ENCODE measurements at places on chromosomes 5 and 9.

GRCh38 chr9:8764051-8764450 lies 964.5 kb upstream of the DMAC1 start:
- DNase-seq: no peak

DNA sequence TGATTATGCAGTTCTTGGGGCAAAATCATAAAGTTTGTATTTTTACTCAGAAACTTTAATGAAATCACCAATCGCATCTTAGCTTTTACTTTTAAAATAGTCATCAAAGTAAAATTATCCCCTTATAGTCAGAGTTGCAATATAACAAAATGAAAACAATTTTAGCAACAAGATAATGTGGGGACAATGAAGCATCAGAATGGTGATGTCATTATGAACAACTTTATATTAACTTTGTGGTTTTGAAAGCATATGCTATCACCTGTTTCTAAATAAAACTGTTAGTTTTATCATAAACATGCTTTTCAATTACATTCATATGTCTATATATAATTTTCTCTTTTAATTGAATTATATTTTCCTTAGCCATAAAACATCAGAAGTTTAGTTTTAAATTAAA lies 856.8 kb downstream of the CDH9 start:
- no peak for DNase-seq

- no peak for DNase-seq
Measured at GRCh38 chr5:126686451-126687126, 85.8 kb downstream of the PHAX start.

- peak; percentile 97 for DNase-seq
Measured at GRCh38 chr9:134434894-134435506, 108.7 kb downstream of the RXRA start.

GRCh38 chr5:149028984-149029383 lies 33.9 kb downstream of the SH3TC2 start:
- no peak for DNase-seq

DNA sequence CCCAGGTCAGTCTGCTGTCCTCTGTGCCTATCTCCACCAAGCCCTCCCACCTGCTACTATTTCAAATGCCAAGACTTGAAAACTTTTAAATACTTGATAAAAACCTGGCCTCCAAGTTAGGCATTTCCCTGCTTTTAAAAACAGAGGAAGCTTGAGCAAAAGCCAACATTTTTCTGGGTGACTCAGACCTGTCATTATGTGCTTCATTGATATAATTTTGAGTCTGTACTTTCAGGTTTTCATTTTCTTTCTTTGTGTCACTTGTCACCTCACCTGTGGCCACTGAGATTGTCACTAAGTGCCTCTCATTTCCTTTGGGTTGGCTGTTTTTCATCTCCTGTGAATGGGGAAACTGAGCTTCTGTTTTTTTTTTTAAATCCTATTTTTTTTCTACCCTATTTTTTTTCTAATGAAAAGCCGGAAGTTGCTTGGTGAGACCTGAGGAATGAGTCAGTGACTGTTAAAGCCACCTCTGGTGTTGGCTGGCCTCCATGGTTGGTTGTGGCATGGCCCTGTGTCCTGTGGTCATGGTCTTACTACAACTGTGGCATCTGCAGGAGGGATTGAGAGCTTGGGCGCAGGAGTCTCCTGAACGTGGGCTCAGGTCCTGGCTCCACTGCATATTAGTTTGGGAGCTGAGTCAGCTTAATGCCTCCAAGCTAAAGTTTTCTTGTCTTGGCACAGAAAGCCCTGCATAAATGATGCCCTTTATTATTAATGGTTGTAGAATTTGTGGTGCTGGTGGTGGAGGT lies 56.7 kb downstream of the ARHGAP26 start:
- peak; percentile 40 for DNase-seq

DNA sequence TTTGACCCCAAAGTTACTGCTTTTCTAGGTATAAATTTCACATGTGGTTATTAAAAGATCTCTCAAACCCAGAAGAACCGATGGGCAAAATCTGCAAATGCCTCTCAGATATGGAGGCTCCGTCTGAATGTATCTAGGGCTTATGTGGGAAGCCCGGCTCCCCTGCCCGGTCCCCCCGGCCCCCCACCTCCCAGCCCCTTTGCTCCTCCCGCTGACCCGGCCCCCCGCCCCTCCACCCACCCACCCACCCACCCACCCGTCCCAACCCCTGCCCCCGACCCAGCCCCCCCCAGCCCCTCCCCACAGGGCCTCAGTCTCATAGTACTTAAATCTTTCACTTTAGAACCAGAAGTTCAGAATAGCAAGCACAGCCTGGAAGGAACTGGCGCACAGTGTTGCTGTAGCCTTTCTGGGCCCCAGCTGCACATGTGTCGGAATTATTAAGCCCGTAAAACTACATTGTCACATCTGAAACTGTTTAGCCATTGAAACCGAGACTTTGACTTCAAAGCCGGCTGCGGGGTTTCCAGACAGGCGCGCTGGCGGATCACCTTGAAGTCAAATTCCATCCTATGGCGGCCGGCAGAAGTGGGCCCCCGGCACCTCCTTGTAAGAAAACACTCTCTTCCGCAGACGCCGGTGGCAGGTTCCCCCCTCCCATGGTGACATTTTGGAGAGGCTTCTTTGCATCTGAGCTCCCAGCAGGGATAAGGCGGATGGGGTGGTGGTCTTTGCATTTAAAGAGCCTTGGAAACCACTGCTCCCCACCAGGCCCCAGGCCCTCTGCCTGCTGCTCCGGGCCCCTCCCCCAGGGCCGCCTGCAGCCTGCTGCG lies 12.8 kb downstream of the NKD2 start:
- no peak for DNase-seq

DNA sequence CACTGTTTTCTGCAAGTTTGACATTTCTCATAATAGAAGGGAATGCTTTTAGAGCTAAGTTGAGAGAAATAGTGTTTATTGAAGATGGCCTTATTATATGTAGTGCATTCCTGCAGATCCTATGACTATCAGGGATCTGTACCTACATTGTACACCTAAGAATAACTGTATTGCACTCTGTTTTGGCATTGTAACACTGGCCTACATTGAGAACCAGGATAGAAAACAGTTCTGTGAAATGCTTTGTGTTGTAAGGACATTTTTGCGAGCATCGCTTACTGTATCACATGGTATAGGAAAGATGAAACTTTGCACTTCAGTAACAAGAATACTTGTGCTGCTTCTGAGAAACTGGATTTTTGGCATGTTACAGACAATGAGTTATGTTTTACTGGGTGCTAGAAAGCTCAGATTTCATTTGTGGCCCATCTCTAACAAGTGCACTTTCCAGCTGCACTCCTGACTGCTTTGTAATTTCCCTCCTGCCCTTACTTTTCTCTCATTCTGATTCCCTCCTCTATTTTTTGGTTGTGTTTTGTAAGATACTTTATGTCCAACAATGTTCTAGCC lies 30.6 kb downstream of the C9orf85 start:
- DNase-seq: no peak

GRCh38 chr9:121782514-121783110 lies 131.2 kb downstream of the DAB2IP start:
- DNase-seq: no peak

GRCh38 chr5:101942321-101942882 lies 353.7 kb downstream of the SLCO4C1 start:
- no peak for DNase-seq

DNA sequence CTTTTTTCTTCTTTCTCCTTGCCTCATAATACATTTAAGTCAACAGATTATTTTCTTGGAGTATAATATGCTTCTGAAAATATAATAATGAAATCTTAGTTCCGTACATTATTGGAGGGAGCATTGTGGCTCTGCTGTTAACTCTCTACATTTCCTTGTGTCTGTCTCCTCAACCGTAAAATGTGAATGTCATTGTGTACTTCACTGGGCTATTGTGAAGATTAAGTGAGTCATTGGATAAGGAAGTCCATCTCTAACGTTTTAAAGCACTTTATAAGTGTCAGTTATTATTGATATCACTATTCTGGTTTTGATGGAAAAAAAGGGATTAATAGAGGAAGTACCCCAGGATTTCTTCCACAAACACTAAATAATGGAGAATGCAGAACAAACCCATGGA lies 304.5 kb upstream of the RFX3 start:
- DNase-seq: no peak

GRCh38 chr9:33921967-33922895 lies 105.3 kb downstream of the UBE2R2 start:
- peak; percentile 12 for DNase-seq
